ENCODE measurements at places on chromosomes 5 and 9.

DNA sequence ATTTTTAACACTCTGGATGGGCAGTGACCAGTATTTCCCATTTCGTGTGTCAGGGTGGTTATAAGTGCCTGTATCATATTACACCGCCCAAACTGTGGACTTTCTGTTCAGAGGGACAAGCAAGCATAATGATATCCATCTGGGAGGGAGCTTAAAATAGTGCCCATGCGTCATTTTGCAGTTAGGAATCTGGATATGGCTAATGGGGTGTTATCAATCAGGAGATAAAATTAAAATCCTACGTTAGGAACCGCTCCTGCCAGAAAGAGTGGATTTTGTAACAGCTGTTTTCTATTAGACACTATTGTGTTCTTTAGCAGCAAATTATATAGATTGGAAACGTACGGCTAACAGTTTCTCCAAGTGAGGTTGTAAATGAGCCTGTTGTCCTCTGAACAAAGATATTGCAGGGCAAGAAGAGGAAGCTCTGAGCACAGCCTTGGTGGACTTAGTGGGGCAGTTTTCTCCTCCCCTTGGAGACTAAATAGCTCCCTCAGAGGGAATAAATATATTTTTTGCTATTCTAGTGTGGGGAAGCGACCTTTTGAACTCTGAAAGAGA is 160.4 kb downstream of the SPATA31D1 start:
- peak; percentile 8 for DNase-seq

- DNase-seq, result no peak
These were observed 162.5 kb downstream of the ZNF462 start for GRCh38 chr9:107025260-107026035.

DNA sequence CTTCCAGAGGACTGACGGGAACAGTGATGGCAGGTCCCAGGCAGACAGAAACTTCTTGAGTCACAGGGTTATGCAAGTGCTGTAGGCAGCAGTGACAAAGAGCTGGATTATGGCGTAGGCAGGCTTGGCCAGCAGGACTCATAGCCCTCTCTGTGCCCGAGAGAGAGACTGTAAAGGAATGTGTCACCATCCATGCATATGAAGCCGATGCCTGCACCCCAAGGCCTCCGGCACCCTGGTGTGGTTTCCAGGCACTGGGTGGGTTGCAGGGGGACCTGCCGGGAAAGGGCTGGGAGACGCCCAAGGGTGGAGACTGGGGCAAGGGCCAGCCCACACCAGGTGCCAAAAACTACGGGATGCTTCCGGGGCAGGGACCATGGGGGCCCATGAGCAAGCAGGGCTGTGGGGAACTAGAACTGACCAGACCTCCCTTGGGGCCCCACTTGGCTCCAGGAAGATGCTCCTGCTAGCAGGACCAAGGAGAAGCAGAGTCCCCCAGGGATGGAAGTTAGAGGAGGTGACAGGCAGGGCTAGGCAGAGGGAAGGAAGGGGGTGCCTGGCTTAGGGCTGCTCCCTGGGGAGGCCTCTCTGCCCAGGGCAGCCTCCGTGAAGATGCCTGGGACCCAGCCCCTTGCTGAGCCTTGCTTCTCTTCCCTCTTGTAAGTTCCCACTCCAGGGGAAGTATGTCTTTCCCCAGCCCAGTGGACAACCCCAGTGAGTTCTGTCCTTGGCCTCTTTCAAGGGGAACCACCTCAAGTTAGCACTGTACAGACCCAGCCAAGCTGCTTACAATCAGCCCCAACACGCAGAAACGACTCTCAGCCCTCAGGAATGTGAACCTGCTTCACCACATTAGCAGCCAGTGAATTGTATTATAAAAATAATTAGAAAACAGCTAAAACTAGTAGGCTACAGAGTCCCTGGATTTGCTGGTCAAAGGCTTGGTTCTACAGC is 10.5 kb upstream of the IPPK start:
- no peak for DNase-seq

GRCh38 chr5:171236651-171237050 is 72.4 kb upstream of the TLX3 start:
- no peak for DNase-seq

DNA sequence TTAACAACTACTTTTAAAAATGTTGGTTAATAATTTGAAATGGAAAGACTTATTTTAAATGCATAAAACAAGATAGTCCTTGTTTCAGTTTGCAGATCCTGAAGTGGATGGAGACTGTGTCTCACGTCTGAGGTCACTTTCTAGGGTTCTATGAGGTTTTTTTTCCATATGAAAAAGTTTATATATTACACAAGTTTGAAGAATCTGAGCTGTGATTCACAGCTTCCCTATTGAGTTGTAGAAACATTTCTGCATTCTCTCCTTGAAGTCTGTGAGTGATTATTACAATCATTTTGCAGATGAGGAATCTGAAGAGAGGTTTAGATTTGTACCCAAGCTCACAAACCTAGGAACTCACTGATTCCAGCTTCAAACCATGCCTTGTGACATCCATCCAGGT is 442.5 kb upstream of the KLF4 start:
- no peak for DNase-seq

DNA sequence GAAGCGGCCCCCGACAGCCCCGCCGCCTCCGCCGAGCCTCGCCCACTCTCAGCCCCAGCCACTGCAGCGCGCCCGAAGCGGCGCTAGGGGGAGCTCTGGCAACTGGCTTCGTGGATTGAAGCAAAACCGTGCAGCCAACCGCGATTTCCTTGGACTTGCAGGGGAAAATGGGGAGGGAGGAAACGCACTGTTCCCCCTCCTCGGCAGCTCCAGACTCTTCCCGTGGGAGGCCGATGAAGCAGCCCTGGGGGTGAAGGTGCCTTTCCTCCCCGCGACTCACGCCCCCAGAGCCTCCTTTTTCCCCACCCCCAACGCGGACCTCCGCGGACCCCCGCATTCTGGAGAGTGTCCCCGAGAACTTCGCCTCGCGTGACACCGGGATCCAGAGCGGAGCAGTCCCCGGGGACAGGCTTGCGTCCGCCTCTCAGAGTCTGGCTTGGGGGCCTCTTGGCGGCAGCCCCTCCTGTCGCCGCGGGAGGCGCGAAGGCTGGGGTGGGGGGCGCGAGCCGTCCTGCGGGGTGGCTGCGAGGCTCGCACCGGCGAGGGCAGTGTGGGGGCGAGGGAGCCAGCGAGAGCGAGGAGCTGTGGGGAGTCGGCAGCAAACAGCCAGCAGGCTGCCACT is 3.8 kb downstream of the IER5L start:
- peak; percentile 89 for DNase-seq

DNA sequence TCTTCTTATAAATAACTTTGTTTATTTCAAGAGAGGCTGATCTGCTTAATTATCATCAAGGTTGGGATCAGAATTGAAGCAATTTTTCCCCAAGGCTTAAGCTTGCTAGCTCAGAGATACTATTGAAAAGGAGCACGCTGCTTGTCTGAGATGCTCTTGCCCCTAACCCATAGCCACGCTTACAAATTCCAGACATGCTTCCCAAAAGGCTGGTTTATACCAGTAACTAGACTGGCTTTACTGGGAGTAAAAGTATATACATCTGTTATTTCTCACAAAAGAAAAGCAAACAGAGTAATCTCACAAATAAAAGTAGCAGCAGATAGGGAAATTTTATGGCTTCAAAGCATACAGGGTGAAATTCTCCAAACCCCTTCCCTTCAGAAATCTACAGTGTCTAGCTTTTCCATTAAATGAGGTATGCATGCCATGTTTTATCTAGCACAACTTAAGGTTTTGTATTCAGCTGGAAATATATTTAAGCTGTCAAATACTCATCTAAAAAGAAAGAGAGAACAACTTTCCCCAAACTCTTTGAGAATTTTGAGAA is 163.2 kb upstream of the TRPC7 start:
- DNase-seq, result no peak

- no peak for DNase-seq
These were observed 29.1 kb downstream of the NTNG2 start for GRCh38 chr9:132190966-132191365.

DNA sequence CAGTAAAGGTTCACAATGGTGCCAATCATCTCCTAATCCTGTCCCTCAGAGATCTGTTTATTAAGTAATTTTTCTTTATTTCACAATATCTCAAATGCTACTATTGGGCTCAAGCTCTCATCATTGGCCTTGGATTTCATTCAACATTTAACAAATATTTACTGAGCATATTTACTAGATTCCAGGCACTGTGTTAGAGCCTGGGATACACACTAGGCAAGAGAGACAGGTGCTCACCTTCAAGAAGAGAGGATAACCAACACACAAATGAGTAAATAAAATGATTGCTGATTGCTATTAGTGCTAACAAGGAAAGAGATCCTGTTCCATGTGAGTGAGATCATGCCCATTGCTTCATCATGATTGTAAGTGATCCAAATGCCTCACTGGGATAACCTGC is 27.4 kb downstream of the PPP2R2B start:
- no peak for DNase-seq

GRCh38 chr5:157709346-157709745 is 21.9 kb upstream of the THG1L start:
- no peak for DNase-seq

DNA sequence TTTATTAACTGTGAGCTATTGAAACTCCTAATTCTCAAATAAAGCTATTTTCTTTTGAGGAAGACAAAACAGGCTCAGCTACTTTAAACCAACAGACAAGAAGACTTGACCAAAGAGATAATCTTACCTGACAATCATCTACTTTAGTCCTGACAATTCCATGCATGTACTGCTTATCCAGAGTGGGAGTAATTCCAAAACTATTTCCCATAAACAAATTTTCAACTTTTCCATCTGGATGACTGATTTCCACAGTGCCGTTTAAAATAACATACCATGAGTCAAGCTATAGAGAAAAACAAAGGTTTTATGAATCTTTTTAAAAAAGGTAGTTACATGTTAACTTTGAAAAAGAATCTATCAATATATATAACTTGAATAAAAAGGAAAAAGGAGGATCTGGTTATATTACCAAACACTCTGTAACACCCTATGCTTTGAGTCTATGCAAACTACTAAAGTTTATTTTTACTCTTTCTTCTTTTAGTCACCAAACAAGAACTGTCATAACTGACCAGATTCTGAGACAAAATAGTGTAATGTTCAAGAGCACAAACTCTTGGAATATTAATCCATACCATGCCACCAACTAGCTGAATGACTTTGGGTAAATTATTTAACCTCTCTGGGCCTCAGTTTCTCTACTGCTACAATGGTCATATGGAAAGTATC is 129.7 kb downstream of the RAPGEF6 start:
- no peak for DNase-seq

GRCh38 chr5:68251386-68251785 is 35.8 kb downstream of the PIK3R1 start:
- DNase-seq, result no peak

DNA sequence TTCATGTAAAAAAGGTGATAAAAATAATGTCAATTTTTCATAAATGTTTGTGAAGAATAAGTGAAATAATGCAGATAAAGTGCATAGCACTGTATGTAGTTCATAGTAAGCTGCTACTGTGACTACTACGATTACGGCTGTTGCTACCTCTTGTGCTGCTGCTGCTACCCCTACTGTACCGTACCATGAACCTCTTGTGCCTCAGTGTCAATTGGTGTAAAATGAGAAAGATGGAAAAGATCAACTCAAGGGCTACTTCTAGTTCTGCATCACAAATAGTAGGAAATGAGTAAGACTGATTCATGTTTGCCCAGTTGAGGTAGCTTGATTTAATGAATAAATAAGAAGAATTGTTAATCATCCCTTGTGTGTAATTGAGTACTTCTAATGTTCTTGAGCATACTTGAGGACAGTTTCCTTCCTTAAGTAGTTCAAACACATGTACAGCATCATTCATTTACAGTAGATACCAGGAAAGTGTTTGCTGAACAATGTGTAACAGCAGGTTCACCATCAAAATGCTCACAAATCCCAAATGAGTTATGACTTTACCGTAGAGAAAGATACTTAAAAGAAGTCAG is 200.0 kb upstream of the ATP10B start:
- DNase-seq, result no peak

- no peak for DNase-seq
These were observed 75.8 kb downstream of the GTF3C4 start for GRCh38 chr9:132745756-132746709.

DNA sequence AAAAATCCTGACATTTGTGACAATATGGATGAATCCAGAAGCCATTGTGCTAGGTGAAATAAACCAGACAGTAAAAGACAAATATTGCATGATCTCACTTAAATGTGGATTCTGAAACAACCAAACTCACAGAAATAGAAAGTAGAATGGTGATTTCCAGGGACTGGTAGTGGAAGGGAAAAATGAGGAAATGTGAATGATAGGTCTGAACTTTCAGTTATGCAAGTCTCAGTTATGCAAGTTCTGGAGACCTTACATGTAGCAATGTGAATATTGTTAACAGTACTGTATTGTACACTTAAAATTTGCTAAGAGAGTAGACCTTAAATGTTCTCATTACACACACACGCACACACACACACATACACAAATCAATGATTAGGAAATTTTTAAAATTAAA is 84.9 kb downstream of the SLCO4C1 start:
- no peak for DNase-seq

GRCh38 chr5:40575411-40575810 is 104.3 kb upstream of the PTGER4 start:
- DNase-seq, result no peak

DNA sequence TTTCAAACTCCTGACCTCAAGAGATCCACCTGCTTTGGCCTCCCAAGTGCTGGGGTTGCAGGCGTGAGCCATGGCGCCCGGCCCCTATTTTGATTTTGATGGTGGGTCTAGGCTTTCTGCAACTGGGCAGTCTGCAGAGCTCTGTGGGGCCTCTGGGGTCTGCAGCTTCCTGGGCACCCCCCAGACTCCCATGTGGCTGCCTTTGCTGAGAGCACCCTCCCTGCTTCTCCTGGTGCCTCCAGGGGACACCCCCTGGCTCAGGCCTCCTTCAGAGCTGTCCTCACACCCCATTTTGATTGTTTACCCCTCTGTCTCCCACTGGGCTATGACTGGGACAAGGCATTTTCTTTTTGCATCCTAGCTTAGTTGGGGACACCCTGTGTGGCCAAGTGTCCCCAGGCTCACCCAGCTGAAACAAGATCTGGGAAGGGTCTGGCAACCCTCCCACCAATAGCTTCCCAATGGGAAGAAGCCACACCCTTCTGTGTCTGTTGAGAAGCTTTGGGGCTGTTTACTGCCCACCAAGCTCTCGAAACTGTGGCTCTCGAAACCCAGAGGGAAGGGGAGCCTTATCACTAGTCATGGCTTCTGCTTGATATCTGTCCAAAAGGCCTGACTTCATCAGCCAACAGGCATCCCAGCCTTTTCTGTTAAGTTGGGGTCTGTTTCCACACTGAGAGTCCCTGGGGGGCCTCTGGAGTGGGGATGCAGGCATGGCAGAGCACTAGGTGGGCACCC is 204.4 kb upstream of the IER5L start:
- DNase-seq, result peak; percentile 36
